ENCODE measurements at places on chromosomes 1 and 21.
A peak's percentile ranks its signal among the peaks of the same experiment; 100 is the strongest.

DNA sequence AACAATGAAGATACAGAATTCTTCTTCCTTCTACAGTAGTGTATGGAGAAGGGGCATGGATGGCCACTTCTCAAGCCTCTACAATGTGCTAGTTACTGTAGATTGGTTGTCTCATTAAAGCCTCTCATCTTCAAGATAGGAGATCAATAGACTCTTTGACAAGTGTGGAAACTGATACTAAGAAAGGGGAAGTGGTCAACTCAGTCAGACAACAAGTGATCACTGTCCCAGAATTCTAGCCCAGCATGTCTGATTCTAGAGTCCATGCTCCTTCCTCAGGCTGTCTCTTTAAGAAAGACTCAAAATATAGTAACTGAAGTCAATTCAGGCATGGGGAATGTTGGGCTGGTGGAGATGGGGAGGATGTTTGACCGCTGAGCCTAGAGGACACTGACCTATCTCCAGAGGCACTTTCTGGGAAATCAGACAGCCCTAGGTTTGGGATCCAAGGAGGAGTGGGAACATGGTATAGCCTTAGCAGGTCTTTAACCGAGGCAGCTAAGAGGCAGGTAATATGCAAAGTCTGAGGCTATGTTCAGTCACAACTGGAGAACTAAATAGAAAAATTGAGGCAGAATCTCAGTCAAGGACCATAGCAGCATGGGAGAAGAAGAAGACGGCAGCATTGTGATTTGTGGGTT, 39.3 kb upstream of the EYA3 start:
- DNase-seq = no peak

DNA sequence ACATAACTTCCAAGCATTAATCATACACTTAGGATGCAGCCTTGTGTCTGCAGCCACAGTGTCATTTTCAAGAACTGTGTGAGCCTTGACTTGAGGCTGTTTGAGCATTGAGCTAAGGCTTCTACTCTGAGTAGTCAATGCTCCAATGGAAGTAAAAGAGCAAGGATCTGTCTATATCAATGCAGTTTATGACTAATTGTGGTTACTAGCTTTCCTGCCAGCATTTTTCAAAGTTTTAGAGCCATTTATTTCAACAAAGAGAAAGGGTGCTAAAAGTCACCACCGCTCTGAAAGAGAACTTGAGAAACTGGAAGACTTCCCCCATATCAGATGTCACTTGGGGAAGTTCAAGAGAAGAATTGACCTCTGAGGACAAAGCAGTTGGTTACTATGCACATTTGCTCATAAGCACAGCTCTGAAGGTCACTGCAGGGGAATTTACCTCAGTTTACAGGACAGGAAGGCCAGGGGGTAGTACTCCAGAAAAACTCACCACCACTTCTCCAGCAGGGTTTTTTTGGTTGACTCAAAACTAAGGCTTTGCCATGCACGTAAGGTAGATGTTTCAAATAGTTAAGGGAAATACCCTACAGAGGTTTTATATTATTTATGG, 24.5 kb upstream of the RGS1 start:
- DNase-seq = peak; percentile 65

GRCh38 chr21:28269173-28269572, 723.5 kb downstream of the LTN1 start:
- no peak for DNase-seq

GRCh38 chr1:66576645-66577044, 42.7 kb downstream of the SGIP1 start:
- DNase-seq = peak; percentile 55

DNA sequence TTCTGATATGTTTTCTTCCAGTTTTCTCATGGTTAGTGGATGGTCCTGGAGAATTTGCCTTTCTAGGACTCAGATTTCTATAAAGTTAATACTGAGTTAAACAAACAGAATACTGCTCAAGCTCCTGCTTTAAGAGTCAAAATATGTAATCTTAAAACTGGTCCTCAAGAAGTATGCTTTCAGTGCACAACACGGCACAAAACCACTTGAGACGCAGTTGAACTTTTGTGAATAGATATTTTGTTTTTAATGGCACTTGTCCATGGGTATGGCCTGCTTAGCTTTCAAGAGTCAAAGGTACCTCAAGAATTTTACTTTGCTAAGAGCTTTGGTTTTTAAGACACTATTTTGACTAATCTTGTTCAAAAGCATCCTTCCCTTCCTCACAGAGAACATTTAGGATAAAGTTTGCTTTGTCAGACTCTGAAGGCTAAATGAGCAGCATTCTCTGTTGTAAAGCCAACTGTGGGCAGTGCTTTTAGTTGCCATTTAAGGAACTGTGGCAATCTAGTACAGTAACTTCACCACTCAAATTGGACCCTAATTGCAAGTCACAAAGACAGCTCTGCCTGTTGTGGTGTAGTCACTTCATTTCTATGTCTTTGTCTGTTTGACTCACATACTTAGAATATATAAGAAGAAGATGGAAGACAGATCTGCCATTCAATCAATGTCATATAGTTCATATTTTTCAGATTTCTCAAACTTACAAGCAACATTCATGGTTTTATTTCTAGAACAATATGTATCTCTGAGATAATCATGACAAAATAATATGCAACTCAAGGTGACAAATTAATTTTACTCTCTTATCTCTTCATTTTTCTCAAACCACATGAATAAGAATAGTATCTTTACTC, 28.8 kb downstream of the SAMD13 start:
- DNase-seq = no peak

- DNase-seq = no peak
These were observed 1.2 kb downstream of the PPP1R8 start for GRCh38 chr1:27831568-27832410.

- DNase-seq = peak; percentile 78
These were observed 17.7 kb downstream of the TINAGL1 start for GRCh38 chr1:31593770-31594632.

DNA sequence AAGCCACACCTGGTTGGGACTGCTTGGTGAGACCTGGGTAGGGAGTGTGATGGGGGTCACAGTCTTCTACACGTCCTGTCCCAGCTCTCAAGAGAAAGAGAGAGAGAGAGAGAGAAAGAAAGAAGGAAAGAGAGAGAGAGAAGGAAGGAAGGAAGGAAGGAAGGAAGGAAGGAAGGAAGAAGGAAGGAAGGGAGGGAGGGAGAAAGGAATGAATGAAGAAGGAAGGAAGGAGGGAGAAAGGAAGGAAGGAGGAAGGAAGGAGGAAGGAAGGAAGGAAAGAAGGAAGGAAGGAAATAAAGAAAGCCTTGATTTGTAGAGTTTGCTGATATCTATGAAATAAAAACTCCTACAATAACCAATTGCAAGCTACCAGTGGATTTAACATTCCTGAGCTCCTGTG, 28.5 kb upstream of the SOX13 start:
- no peak for DNase-seq

- no peak for DNase-seq
These were observed 247.2 kb downstream of the DUSP10 start for GRCh38 chr1:221494670-221495069.

DNA sequence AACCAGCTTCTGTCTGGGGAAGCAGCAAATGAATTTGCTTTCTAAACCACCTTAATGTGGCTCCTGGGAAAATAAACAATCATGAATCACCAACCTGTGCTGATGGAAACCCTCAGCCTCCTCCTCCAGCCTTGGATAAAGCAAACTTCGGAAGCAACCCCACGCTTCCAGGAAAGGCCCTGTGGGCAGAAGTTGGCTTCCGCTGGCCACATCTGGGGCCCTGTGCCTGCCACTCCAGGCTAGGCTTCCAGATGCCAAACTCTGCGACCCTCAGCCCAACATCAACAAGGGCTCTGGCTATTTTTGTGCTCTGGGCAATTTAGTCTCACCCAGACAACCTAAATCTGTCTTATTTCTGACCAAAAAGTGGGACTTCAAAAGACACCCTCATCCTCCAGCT, 6.2 kb upstream of the OXCT2 start:
- no peak for DNase-seq

GRCh38 chr1:173479649-173480048, 2.5 kb downstream of the PRDX6 start:
- peak; percentile 7 for DNase-seq

GRCh38 chr21:37079211-37079824, 6.3 kb downstream of the TTC3 start:
- no peak for DNase-seq

DNA sequence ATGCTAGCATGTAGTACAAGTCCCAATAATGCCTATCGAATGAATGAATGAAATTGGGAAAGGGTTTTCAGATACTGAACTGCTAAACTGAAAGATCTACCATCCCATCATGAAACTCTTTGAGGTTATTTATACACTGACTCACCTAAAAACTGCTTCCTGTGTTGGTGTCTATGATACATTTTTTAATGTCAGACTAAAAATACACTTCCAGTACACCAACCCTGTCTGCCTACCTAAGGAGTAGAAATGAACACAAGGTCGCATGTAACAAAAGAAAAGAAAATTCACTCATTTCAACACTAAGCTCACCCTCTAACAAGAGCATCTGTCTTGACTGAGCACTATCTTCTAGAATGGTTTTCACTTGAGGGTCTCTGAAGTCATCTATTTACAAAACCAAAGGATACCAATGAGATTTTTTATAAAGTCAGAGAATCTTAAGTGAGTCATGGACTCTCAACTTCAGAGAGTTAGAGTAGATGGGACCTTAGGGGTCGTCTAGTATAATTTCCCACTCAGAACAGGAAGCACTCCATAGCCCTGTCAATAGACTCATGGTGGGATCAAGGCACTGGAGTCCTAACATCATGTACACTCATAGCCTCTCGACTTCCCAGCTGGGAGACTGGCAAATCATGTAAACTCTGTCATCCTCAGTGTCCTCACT, 53.4 kb downstream of the WLS start:
- DNase-seq = no peak

DNA sequence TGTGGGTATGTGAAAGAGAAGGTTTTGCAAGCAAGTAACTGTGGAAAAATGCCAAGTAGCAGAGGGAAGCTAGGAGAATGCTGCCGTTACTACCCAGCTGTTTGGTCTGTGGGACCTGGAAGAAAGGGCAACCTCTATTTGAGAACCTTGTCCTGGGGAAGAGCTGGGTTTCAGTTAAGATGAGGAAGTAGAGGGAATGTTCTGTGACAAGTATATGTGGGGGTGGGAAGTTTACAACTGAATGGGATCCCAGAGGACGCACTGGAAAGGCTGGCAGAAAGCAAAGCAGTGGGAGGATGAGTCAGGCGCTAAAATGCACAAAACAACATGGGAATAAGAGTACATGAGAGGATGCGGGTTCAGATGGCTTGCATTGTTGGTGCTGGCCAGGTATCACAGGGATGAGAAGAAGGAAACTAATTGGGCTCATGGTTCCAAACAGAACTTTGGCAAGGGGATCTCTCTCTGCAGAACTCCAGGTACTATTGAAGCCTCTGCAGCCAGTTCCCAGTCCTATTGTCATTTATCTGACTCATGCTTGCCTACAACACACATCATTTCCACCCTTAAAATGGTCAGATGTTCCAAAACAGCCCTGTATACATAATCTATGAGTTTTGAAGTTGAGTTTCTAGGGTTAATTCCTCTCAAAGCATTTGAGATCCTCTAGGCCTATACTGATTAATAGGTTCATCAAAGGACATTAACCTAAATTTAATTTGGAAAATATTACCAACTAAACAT, 88.5 kb upstream of the VAV3 start:
- DNase-seq = peak; percentile 5

DNA sequence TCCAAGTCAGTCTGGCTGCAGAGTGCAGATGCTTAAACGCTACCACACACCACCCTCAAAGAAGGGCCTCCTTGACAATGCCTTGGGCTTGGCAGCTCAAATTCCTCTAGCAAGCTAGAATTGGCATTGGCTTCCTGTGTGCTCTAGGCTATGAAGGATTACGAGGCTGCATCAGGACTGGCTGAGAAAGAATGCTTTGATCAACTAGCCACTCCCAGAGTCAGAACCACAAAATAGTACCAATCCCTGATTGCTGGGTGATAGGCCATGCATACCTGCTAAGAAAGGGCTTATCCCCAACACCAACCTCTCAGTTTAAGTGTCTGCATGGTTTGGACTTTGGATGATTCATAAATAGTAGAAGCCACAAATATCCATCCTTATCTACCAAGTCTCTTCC, 504.9 kb downstream of the OMA1 start:
- no peak for DNase-seq

GRCh38 chr1:241513378-241513777, 6.2 kb downstream of the FH start:
- no peak for DNase-seq

GRCh38 chr21:35416866-35417489, 367.9 kb upstream of the RUNX1 start:
- no peak for DNase-seq

DNA sequence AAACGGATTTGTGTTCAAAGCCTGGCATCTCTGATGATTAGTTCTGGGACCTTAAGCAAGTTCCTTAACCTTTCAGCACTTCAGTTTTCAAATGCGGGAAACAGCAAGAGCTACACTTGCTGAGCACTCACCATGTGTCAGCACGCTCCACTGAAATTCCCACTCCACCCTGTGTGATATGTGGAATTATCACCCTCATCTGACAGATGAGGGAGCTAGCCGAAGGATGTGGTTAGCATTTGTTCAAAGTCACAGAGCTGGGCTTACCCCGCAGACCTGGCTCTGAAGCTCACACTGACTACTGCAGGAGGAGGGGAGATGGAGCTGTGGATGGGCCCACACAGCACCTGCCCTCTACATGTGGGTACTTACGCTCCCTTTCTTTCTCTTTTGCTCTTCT, 29.1 kb downstream of the IL12RB2 start:
- no peak for DNase-seq

DNA sequence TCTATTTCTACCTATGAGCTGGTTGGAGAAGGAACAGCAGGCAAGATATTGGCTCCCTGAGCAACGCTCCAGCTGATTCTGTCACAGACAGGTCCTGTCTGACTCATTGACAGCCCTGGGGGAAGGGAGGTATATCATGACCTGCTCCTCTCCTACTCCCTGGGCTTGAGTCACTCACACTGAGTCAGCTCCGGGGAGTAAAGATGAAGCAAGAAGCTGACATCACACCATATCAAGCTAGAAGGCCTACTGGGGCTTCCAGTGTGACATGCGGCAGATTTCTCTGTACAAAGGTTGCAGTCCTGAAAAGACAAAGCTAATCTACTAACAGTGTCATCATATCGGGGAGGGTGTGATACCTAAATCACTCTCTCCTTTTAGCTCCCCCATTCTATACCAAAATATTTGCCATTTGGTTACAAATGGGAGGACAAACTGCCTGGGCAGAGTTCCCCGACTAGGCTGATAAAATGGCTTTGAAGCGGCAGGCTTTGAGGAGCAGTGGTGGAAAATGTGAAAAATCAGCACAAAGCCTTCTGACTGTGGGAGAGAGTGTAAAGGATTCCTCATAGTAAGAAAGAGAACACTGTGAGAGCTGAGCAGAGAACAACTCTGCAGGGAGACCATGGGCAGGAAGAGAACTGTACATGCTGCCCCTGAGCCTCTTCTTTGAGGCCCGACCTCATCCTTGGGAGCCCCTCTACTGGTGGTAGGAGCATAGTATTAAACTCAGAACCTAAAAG, 15.5 kb downstream of the PI4KB start:
- peak; percentile 99 for DNase-seq

Data from adipocyte (in vitro differentiated cells).